ENCODE measurements at places on chromosomes 4 and X.

DNA sequence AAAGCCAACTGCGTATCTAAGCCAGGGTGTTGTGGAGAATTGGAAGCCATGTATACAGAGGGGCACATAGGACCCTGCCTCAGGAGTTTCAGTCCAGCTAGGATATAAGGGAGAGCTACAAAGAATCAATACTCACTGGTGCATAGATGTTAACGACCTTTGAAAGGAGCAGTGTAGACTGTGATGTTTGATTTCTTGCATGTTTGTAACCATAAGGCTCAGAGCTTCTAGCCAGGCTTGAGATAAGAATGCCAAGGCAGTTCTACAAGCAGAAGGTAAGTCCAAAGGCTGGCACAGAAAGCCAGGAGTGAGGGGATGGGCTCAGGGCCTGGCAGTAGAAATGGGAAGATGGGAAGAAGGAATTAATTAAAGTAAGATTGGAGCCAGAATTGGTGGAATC, 75.7 kb downstream of the CC2D2A start:
- DNase-seq, result no peak
- H3K36me3 ChIP-seq, result no peaks in the 10 kb centered on the region
- peaks cover 9% of the 10 kb centered on the region for H3K4me1 ChIP-seq
- H3K27ac ChIP-seq, result no peak overlapping the region

GRCh38 chr4:156771171-156771837, 200.3 kb downstream of the PDGFC start:
- H3K4me1 ChIP-seq, result no peaks in the 10 kb centered on the region
- no peak overlapping the region for H3K4me3 ChIP-seq
- H3K36me3 ChIP-seq, result no peaks in the 10 kb centered on the region
- H3K27ac ChIP-seq, result no peak overlapping the region
- no peaks in the 10 kb centered on the region for H3K27me3 ChIP-seq

GRCh38 chrX:68823413-68824151, 5.2 kb upstream of the EFNB1 start:
- peaks cover 5% of the 10 kb centered on the region for H3K4me1 ChIP-seq
- DNase-seq, result no peak
- H3K27me3 ChIP-seq, result peaks cover 1% of the 10 kb centered on the region
- H3K36me3 ChIP-seq, result no peaks in the 10 kb centered on the region

- H3K27ac ChIP-seq, result no peak overlapping the region
- no peaks in the 10 kb centered on the region for H3K27me3 ChIP-seq
- H3K36me3 ChIP-seq, result no peaks in the 10 kb centered on the region
Measured at GRCh38 chr4:136636155-136636554, 896.1 kb downstream of the PCDH18 start.

DNA sequence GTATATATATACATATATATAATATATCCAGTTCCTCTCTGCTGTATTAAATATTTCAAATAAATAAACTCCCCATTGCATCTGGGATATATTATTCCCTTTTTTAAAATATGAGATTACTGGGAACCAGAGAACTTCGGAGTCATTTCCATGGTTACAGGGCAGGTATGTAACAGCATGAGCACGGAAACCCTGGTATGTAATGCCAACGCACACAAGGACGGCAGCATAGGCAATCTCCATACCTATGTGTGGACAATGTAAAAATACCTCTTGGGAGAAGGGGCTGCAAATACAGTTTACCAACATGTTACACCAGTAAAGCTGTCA, 62.8 kb downstream of the NUDT10 start:
- DNase-seq, result no peak
- H3K27me3 ChIP-seq, result no peaks in the 10 kb centered on the region
- H3K36me3 ChIP-seq, result peaks cover 3% of the 10 kb centered on the region
- peaks cover 49% of the 10 kb centered on the region for H3K4me1 ChIP-seq
- H3K27ac ChIP-seq, result no peak overlapping the region

DNA sequence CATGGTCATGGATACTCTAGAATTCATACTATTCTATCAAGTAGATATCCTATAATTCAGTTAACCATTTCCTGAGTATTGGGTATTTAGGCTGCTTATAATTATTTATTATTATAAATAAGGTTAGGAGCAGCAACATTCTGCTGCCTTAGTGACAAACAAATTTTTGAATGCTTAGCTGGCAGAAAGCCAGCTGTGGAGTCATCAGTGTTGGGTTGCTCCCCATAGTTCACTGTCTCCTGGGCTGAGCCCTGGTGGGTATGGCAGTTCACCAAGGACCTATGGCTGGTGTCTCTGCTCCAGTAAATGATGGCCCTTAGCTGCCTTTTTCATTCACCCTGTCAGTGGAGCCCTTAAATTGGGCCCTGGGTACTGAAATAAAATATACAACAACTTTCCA, 61.8 kb downstream of the SMARCA5 start:
- no peaks in the 10 kb centered on the region for H3K27me3 ChIP-seq
- H3K36me3 ChIP-seq, result peaks cover 7% of the 10 kb centered on the region
- H3K27ac ChIP-seq, result no peak overlapping the region
- DNase-seq, result no peak
- H3K4me3 ChIP-seq, result no peak overlapping the region
- H3K4me1 ChIP-seq, result no peaks in the 10 kb centered on the region

DNA sequence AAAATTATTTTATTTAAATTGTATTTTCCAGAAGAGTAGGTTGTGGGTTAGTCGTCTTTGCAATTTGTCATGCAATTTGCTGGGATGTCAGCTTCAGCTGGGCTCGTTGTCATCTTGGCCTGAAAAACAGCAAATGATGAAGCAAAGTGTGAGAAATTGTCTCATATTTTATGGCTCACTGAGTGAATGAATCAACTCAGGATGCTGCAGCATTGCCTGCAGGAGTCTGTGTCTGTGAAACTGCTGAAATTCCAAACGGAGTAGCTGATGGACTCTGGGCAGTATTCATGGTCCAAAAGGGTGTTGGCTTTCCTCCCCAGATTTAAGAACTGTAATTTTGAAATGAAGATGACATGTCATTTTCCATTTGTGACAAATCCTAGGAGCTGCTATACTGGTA, 37.2 kb downstream of the CXCL8 start:
- H3K4me1 ChIP-seq, result no peaks in the 10 kb centered on the region
- no peak for DNase-seq
- peaks cover 4% of the 10 kb centered on the region for H3K27me3 ChIP-seq
- no peaks in the 10 kb centered on the region for H3K36me3 ChIP-seq

DNA sequence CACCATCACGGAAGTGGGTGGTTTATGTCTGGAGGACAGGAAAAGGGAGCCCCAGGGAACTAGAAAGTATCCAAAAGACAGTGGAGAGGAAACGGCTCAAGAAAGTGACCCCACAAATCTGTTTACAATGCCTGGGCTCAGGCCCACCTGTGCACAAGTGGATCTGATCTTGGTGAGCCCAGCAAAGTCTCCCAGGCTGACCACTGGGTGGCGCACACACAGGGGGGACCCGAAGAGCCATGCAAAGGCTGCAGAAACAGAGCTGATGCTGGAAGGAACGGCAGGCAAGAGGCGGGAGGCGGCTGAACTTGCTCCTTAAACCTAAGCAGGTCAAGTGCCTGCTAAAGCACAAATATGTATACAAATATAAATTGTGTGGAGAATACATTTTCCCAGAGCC, 9.6 kb downstream of the HAUS7 start:
- H3K4me1 ChIP-seq, result no peaks in the 10 kb centered on the region
- H3K4me3 ChIP-seq, result no peak overlapping the region
- no peaks in the 10 kb centered on the region for H3K27me3 ChIP-seq
- peaks cover 10% of the 10 kb centered on the region for H3K36me3 ChIP-seq

DNA sequence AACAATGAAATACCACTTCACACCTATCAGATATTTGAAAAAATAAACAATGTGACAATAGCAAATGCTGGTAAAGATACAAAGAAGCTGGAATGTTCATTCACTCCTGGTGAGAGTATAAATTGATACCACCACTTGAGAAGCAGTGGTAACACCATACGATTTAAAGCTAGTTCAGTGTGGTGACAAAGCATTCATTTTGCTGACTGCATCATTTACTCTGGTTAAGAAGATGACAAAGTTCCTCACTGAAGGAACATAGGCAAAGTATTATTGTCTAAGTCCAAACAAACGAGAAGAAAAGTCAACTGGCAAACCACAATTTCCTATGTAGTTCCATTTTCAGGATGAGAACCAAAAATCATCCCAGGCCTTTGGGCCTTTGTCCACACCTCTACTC, 102.5 kb downstream of the GEMIN8 start:
- no peaks in the 10 kb centered on the region for H3K4me1 ChIP-seq
- no peak overlapping the region for H3K4me3 ChIP-seq

DNA sequence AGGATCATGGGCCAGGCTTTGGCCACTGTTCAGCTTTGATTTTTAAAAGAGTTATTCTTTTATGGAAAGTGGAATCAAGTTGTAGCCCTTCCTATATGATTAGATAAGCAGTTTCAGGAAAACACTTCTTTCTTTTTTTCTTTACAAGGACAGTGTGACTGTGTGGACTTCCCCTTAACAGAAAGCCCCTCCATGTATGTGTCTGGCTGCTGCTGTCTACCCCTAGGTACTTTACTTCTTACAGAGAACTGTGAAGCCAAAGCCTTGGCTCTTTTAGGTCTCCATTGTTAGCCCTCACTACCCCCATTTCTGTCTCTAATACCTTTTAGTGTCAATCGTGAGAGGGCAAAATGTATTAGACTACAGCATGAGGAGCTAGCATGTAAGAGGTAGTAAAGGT, 19.1 kb downstream of the VSIG1 start:
- H3K27me3 ChIP-seq, result no peaks in the 10 kb centered on the region
- no peaks in the 10 kb centered on the region for H3K36me3 ChIP-seq
- peaks cover 6% of the 10 kb centered on the region for H3K4me1 ChIP-seq
- no peak overlapping the region for H3K27ac ChIP-seq
- no peak overlapping the region for H3K4me3 ChIP-seq

DNA sequence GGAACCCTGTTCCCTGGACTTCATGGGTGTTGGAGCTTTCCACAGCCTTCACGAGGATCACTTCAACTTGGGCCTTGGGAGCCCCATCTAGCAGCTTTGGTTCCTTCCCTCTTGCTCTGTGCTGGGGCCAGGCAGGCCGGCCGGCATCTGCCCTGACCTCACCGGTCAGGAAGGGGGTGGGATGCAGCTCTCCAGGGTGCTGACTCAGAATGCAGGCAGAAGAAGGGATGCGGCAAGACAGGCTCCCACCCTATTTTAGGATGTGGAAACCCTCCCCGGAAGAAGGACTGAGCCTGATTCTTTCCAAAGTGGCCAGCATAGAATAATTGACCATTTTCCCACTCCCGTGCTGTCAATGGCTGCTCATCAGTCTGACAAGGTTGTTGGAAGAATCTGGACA, 47.1 kb downstream of the FHDC1 start:
- DNase-seq, result no peak
- H3K27ac ChIP-seq, result no peak overlapping the region
- no peak overlapping the region for H3K4me3 ChIP-seq
- no peaks in the 10 kb centered on the region for H3K4me1 ChIP-seq

- H3K4me1 ChIP-seq, result peaks cover 28% of the 10 kb centered on the region
- no peak overlapping the region for H3K27ac ChIP-seq
- no peak overlapping the region for H3K4me3 ChIP-seq
- H3K27me3 ChIP-seq, result no peaks in the 10 kb centered on the region
Measured at GRCh38 chrX:18887825-18888212, 96.1 kb downstream of the PHKA2 start.

DNA sequence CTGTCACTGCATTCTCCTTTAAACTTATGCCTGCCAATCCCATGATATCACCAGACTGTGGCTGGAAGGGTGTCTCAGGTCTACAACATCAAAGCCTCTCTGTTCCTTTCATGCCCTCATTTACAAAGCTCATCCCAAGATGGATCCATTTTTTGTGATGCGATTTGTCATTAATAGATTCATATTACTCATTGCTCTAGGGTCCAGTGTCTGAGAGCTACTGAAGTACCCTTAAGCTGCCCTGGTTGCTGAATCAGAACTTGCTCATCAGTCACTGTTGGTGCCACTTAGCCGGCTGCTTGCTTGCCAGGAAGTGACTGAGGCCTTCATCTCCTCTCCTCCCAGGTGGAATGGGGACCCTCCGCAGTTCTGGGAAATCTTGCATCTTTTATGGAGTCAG, 395.5 kb upstream of the BOD1L1 start:
- H3K27ac ChIP-seq, result no peak overlapping the region
- H3K4me3 ChIP-seq, result no peak overlapping the region
- H3K36me3 ChIP-seq, result no peaks in the 10 kb centered on the region
- no peaks in the 10 kb centered on the region for H3K4me1 ChIP-seq

GRCh38 chrX:114619874-114620273, 36.0 kb downstream of the HTR2C start:
- no peak overlapping the region for H3K27ac ChIP-seq
- no peak for DNase-seq
- H3K27me3 ChIP-seq, result no peaks in the 10 kb centered on the region
- H3K36me3 ChIP-seq, result no peaks in the 10 kb centered on the region

DNA sequence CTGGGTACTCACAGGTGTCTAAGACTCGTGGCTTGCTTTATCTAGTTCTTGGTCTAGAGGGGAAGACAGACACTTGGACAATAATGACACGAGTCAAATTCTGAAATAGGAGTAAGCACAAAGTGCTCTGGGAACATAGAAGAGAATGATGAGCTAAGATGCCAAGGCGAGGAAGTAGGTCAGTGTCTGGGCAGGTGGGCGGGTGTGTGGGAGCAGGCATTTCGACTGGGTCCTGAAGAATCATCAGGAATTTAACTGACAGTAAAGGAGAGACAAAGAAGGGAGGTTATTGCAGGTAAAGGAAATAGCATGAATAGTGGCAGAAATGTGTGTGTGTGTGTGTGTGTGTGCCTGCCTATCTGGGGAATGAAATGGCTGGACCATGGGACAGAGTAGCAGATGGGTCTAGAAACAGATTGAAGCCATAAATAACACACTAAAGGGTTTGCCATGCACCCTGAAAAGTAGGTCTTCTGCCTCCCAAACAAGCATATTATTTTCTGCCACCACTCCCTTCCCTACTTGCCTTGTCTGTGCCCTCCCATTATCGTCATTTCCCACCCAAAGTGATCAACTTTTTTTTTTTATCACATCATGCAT, 58.4 kb upstream of the SLC25A43 start:
- no peaks in the 10 kb centered on the region for H3K36me3 ChIP-seq
- DNase-seq, result no peak
- H3K27me3 ChIP-seq, result peaks cover 3% of the 10 kb centered on the region

- no peaks in the 10 kb centered on the region for H3K36me3 ChIP-seq
- H3K27me3 ChIP-seq, result peaks cover 3% of the 10 kb centered on the region
- no peak overlapping the region for H3K27ac ChIP-seq
Measured at GRCh38 chr4:37001688-37002436, 242.7 kb upstream of the NWD2 start.

DNA sequence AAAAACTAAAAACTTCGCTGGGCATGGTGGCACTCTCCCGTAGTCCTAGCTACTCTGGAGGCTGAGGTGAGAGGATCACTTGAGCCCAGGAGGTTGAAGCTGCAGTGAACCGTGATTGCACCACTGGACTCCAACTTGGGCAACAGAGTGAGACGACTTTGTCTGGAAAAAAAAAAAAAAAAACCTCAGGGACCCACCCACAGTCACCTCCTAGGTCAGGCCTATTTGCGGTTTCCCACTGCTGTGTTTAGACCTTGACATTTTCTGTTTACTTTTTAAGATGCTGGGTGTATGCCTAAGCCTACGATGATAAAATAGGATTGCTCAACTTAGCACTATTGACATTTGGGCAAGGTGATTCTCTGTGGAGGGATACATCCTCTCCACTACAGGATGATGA, 197.4 kb upstream of the TBL1X start:
- DNase-seq, result no peak
- H3K27ac ChIP-seq, result no peak overlapping the region
- H3K27me3 ChIP-seq, result no peaks in the 10 kb centered on the region
- H3K4me3 ChIP-seq, result no peak overlapping the region
- H3K4me1 ChIP-seq, result peaks cover 8% of the 10 kb centered on the region

Measured in activated naive CD4-positive, alpha-beta T cell treated with anti-CD3 and anti-CD28 coated beads for 36 hours (primary cell).